ENCODE measurements at places on chromosomes 2 and 18.

- DNase-seq, result no peak
Observed at GRCh38 chr18:22726469-22726868, 206.7 kb upstream of the RBBP8 start.

DNA sequence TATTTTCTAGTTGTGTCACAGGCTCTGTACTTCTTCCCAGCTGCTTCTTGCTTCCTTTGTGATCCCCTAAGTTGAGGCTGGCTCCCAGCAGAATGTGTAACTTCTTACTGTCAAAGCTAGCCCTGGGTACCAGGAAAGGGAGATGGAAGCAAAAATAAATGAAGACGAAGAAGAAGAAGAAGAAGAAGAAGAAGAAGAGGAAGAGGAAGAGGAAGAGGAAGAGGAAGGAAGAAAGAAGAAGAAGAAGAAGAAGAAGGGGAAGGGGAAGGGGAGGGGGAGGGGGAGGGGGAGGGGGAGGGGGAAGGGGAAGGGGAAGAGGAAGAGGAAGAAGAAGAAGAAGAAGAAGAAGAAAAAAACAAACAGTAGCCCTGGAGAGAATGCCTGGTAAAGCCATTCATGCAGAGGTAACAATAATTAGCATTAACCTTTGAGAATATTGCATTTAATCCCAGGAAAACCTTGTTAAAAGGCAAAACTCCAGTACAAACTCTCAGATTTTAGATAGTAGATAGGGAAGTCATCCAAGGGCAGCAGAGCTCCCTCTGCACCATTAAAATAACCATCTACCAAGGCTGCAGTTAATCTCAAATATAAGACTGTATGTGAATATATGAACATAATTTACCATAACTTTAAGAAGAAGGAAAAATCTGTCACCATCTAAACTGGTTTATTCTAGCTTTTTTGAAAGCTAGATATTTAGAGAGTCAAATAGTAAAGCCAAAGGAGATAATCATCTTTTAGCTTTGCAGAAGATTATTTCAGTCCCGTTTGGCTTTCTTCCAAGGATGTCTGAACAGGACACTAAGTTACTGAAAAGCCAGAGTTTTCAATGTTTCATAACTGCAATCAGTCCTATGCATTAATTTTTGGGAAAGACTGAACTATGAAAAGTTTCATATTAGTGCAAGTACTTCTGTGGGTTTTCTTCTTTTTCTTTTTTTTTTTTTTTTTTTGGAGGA, 44.3 kb upstream of the FBXO11 start:
- no peak for DNase-seq

DNA sequence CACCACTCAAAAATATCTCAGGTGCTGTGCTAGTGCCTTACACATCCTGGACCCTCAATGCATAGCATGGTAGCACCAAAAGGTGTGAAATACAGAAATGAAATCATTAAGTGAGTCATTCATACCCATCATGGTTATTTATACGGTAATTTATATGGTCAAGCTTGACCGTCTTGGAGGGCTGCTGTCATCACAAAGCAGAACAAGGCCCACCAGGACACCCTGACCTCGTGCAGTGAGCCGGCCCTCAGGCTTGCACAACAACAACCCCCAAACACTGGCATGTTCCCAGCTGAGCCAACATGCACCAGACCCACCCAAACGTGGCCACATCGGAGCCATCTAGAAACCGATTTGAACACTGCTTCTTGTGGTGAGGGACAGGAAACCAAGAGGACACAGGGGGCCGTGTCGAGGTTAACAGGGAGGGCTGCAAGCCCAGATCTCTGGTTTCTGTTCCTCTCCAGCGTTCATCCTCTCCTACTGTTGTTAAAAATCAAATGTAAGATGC, 378.5 kb upstream of the ID2 start:
- DNase-seq, result no peak

GRCh38 chr18:68837665-68838451, 40.0 kb downstream of the CCDC102B start:
- DNase-seq, result no peak

DNA sequence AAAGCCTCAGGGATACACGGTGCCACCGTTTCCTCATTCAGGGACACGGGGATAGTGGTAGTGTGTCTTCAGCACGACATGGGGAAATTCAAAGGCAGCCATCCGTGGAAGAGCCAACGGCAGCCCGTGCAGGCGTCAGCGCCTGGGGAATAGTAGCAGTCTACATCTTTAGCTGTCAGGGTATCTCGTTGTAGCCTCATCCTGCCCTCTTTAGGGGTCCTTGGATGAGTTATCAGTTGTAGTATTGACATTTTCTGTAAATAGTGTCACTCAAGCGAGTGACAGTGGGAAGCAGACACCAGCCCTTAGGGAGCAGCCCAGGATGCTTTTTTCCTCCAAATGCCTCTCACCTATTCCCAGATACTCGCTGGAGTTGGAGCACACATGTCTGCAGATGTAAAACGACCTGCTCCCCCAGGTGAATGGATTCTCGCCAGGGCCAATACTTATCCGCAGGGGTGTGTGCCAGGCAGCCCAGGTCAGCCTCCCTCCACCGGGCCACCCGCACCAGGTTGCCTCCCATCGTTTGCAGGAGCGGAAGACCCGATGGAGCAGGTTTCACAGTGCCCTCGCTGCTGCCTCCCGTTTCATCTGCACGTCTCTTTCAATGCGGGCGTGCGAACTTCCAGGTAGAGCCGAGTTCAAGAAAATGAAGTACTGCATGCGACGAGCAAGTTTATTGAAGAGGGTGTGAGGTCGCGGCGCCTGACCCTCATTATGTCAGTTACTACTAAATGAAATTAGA, 41.0 kb downstream of the AGAP1 start:
- no peak for DNase-seq

DNA sequence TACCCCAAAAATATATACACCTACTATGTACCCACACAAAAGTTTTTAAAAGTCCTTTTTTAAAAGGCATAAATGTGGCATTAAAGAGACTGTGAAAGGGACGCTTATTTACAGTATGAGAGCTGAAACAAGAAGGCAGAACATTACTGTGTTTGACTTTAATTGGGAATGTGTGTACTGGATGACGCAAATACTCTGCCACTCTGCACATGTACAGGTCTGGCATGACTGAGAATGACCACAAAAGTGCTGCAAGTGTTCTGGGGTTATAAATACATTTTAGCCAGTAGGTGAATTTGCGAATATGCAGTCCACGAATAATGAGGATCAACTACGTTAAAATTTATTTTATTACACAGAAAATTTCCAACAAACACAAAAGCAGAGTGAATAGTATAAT, 11.4 kb downstream of the DARS1 start:
- DNase-seq, result no peak

- DNase-seq, result no peak
Observed at GRCh38 chr2:109507217-109507616, 106.5 kb downstream of the SEPTIN10 start.

DNA sequence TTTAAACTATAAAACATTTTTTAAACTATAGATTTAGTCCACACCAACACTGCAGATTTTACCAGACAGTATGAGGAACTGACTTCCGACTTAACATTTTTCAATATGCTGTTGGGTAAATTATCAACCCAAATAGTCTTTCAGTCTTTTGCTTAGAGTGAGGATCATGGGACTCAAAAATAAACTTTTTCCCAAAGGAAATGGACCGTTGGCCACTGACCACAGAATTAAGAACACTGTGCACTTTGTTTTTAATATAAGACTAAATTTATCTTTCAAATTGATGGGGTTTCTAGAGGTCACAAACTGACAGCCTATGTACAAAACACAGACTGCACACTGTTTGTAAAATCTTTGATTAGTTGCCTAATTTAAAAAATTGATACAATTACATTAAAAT, 44.9 kb downstream of the FIGN start:
- no peak for DNase-seq

DNA sequence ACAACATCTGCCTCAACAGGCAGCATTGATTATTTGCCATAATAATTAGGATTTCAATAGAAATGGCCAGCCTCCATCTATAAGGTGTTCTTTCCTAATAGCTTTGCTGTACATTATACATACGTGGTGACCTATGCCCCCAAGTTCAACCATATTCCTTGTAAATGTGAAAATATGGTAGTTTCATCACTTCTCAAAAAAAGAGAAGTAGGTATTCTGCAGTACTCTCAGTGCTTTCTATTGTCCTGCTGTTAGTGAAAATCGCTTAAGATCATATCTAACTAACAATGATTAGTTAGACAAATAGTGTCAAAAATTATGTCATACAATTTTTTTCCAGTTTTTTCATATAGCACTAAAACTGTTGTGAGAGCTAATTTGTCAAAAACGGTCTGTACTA, 79.6 kb downstream of the SLC4A10 start:
- DNase-seq, result no peak

DNA sequence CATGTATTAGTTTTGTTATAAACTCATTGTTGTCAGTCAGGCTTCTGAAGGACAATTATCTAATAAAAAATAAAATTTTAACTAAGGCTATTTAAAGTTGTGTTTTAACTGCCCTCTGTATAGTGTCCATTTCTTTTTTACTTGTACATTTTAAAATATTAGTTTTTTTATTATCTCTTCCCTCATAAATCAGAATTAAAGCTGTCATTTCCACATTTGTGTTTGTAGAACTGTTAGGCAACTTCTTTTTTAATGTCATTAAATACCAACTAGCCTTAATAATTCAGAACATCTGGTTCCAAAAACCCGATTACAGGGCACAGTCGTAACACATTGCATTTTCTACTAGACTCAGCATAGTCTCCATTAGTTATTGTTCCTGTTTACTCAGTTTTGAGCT, 1749.0 kb upstream of the CELF4 start:
- DNase-seq, result no peak

DNA sequence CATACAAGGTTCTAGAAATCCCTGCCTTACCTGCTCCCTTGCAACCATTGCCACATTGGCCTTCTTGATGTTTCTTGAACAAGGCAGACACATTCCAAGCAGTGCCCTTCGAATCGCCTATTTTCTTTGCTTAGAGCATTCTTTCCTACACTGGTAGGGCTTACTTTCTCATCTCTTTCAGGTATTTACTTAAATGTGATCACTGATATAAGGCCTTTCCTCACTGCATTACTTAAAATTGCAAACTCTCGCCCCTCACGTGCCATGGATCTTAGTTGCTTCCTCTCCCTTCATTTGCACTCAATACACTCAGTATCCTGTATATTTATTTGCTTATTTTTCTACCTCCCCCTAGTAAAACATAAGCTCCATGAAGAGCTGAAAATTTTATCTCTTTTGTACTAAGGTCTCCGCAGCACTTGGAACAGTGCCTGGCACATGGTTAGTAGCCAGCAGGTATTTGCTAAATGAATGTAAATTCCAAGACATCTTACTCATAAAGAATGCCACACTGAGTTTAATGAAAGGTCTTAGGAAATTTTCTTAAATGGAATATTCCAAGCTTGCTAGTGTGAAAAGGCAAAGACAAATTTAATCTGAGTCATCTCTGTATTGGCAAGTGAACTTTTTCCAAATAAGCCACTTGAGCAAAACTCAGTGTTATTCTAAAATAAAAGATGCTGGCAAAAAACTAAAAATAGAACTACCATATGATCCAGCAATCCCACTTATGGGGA, 42.4 kb upstream of the FIGN start:
- DNase-seq, result peak; percentile 90

- DNase-seq, result no peak
Observed at GRCh38 chr2:12451726-12452125, 265.0 kb upstream of the TRIB2 start.

GRCh38 chr2:83071914-83072313, 1387.2 kb downstream of the SUCLG1 start:
- no peak for DNase-seq

DNA sequence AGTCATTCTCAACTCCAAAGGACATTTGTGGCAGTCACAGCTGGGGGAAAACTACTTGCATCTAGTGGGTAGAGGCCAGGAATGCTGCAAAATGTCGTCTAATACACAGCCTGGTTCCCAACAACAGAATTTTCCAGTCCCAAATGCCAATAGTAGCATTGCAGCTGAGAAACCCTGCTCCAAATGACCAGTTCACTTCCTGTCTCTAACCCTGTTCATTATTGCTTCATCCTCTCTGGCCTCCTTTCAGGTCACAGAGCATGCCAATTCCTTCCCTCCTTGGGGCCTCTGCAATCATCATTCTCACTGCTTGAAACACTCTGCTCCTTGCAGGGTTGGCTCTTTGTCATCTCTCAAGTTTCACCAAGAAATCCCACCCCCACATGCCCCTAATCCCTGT, 139.1 kb downstream of the IRS1 start:
- peak; percentile 74 for DNase-seq

- no peak for DNase-seq
Observed at GRCh38 chr2:178891265-178891958, 84.2 kb upstream of the TTN start.

DNA sequence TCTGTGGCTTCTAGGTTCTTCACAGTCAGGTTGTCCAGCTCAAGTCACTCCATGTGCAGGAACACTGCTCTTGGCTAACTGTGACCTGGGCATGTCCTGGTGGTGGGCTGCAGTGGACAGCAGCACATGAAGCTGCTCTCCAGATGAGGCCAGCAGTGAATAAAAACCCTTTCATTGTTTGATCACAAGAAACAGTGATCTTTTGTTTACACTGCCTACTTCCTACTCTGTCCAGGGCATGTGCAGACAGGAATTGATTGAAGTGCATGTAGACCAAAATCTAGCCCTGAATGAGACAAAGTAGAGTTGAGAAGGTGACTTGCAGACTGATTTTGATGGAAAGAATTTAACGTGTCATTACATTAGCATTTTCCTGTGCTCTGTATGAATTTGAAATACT, 34.9 kb downstream of the BCL2L11 start:
- no peak for DNase-seq

- no peak for DNase-seq
Observed at GRCh38 chr2:4152051-4152450, 448.7 kb downstream of the DCDC2C start.

DNA sequence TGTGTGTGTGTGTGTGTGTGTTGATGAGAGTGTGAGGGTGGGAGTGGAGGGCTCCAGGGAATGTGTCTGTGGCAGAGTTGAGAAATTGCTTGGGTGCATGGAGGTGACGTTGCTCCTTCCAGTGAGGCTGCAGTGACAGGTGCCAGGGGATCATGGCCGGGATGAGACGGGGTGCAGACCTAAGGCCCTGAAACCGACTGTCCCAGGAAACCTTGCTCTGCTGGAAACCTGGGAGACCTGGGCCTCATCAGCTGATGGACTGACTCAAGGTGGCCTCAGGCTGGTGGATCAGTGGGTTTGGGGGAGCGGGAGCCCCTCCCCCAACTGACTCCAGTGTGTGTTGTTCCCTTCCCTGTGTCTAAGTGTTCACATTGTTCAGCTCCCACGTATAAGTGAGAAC, 56.6 kb downstream of the INHBB start:
- DNase-seq, result no peak

DNA sequence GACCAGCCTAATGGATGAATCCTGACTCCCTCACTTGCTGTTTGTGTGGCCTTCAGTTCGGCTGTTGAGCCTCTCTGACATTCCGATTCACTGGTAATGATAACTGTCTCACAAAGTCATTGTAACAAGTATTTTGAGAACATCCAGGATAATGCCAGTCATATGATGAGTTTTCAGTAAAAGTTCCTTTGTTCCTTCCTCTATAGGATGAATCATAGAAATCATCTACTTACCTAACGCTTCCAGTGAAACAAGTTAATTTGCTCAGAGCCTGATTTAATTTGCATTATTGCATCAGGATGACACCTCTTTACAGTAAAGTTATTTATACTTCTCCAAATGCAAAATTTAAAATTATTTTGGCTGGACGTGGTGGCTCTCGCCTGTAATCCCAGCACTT, 32.0 kb downstream of the RAB31 start:
- DNase-seq, result no peak

Measured in AG04449 (cell line).